Stimulated activated CD4-positive, alpha-beta T cell treated with anti-CD3 and anti-CD28 coated beads, Interleukin-15, amount 100 ng/mL, for 1 hour (primary cell): ENCODE measurements at places on chromosomes 5 and 9.

DNA sequence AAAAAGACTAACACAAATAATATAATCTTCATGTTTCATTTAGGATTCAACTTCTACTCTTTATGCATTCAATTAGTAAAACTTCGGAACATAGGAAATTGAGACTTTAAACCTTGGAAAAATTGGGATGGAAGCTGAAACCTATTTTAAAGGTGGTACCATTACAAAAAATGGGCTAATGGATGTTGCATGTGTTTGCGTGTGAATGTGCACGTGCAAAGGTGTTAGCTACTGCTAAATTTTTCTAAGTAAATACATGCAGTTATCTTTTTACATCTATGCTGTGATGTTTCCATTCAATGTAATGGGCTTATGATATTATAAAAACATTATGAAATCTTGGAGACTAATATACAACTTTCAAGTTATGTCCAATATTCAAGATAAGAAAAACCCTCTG, 134.8 kb downstream of the CDH10 start:
- DNase-seq = no peak

- no peak for DNase-seq
These were observed at the start of gene SH3RF2 for GRCh38 chr5:145936401-145937131. Gene SH3RF2, plus strand, starts transcription at chr5:145936578. Its CDS starts 1,351 bp downstream, at chr5:145937929.

- no peak for DNase-seq
These were observed 16.5 kb downstream of the DHX29 start for GRCh38 chr5:55290991-55291390.

- DNase-seq = no peak
These were observed 26.2 kb upstream of the MLANA start for GRCh38 chr9:5864446-5864845.
